Small intestine (tissue), 16 donors: ENCODE measurements at places on chromosomes 7 and 10. TPM values are rescaled to one million over a fixed set of nuclear protein-coding genes. Genes with fewer than 3 reads are reported as not detected.
A peak's percentile ranks its signal among the peaks of the same experiment; 100 is the strongest.

- peak; percentile 44 for DNase-seq
Observed at GRCh38 chr10:74078037-74078436, 72.6 kb downstream of the AP3M1 start.

GRCh38 chr10:118531105-118531852, 64.2 kb downstream of the PRLHR start:
- no peak for DNase-seq

DNA sequence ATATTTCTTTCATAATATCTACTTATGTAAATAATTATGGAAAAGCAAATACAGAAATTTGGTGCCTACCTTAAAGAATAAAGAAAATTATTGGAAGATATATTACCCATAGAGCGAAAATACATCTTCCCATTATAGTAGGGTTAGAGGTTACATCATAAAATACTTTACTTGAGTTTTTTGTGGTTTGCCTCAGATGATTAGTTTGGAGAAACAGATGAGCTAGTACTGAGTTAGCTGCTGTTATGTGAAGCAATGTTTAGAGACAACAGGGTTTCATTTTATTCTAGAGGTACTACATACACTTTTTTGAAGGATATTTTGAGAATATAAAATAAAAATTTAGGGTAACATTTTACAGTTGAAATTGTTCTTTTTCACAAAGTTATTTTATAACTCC, 2.9 kb upstream of the MLLT10 start:
- DNase-seq: no peak

DNA sequence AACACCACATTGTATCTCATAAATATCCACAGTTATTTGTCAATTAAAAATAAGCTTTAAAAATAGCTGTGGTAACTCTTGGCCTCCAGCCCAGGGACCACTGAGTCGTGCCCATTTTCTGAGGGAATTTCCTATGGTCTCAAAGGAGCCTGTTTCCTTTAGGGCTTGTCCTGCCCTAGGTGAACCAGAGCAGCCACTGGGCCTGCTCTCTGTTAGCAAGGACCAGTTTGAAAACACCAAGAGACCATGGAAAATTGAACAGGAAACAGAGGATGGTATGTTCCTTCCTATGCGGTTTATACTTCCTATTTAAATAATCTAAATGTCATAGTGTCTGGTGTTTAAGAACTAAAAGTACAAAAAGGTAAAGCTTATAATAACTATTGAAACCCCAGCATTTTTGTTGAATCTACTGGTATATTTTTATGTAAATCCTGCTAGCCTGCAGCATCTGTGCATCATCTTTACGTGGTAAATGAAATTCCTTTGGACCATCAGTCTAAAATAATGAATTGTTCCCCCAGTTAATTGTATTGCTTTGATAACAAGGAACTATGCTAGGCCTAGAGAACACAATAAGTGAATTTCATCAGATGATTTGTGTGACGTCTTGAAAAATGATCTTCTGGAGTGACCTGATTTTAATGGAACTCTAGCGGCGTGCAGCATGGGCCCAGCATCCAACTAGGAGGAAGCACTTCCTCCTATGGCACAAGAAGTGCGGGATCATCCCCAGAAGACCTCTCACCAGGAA, 333.7 kb downstream of the GFRA1 start:
- DNase-seq: no peak

GRCh38 chr7:101620991-101621390, 8.1 kb downstream of the MYL10 start:
- no peak for DNase-seq

GRCh38 chr10:117761695-117762094, 219.1 kb downstream of the EMX2 start:
- DNase-seq: no peak

- no peak for DNase-seq
Observed at GRCh38 chr10:3502673-3503072, 282.3 kb downstream of the KLF6 start.

- DNase-seq: no peak
Observed at GRCh38 chr10:125991392-125991791, 95.0 kb downstream of the FANK1 start.

GRCh38 chr10:99326871-99327270, 2.3 kb upstream of the CNNM1 start:
- no peak for DNase-seq

- DNase-seq: no peak
Observed at GRCh38 chr10:47039562-47039913, 128.3 kb downstream of the PTPN20 start.

DNA sequence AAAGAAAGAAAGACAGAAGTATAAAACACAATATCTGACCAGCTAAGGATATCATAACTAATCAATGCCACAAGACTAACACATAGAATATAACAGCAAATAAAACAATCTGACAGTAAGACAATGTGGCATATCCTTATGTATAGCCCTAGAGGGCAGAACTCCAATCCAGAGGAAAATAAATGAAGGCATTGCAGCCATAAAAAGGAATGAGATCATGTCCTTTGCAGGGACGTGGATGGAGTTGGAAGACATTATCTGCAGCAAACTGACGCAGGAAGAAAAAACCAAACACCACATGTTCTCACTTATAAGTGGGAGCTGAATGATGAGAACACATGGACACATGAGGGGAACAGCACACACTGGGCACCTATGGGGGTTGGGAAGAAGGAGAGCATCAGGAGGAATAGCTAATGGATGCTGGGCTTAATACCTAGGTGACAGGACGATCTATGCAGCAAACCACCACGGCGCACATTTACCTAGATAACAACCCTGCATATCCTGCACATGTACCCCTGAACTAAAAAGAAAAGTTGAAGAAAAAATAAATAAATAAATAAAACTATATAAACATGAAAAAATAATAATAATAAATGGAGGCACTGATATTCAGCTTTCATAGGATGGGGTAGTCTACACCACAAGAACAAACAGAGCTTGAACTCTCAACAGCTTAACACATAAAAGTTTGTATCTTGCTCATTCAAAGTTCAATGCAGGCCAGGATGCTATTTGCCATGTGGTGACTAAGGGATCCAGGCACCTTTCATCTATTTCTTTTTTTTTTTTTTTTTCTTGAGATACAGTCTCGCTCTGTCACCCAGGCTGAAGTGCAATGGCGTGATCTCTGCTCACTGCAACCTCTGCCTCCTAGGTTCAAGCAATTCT, 66.1 kb upstream of the KAT6B start:
- DNase-seq: no peak

GRCh38 chr10:33201056-33201780, 133.2 kb downstream of the NRP1 start:
- DNase-seq: no peak

- DNase-seq: no peak
Observed at GRCh38 chr7:15515252-15515651, 46.6 kb downstream of the AGMO start.

- DNase-seq: no peak
Observed at GRCh38 chr7:43621729-43622448, 39.0 kb downstream of the STK17A start.

GRCh38 chr7:152115021-152115718, 89.7 kb downstream of the GALNT11 start:
- no peak for DNase-seq

GRCh38 chr7:127382301-127383085, 10.0 kb downstream of the ZNF800 start:
- DNase-seq: no peak

- DNase-seq: no peak
Observed at GRCh38 chr10:57963546-57963945, 304.1 kb downstream of the IPMK start.

GRCh38 chr10:100670828-100671479, 74.4 kb upstream of the PAX2 start:
- peak; percentile 40 for DNase-seq

DNA sequence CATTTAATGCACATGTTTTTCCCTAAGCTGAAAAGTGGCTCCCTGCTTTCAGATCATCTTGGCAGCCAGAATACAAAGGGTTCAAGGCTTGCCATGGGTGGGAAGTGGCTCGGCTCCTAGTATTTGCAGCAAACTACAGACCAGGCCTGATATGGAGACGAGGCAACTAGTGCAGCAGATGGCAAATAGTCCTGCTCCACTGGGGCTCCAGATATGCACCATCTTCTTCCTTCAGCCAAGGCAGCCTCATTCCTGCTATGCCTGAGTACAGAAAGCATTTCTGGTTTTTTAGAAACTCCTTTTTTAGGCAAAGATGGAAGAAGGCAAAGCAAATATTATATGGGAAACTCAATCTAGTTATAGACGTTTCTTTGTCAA, 23.9 kb downstream of the LRRC4 start:
- no peak for DNase-seq

DNA sequence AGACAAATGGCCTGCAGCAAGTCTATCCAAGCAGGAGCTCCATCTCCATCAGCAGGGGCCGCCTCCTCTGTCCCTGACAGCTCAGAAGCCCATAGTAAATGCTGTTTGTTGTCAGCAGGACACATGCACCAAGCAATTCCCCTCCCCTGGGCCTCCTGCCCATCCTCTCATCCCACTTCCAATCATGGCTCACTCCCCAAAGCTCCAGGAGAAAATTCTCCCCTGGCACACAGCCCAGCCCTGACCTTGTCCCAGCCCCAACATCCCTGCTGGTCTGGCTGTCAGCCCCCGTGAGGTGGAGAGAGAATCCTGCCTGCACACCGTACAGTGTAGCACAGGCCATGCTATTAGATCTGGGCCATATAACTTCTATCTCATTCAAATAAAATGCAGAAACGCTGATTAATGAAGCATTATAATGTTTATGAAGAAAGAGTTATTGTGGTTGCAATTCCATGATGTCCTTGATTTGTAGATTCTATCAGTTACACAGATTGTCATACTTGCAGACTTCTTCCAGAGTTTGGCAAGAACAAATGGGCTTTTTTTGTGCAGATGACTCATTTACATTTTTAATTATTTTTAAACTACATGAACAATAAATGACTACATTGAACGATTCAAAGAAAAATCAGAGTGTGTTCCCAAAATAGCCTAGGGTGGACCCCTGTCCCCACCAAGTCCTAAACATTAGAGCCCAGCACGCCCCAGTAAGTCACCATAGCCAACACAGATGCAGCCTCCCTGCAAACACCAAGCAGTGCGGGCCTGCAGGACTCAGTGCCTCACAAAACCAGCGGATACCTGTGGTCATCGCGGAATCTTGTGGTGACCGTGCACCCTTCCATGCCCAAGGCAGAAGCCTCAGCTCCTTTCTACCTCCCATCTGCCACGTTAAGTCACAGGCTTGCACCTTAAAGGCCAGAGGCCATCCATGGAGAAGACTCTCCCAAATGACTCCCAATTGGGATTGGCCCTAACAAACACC, 70.1 kb downstream of the COBL start:
- DNase-seq: no peak

GRCh38 chr10:13440185-13441061, 88.4 kb downstream of the BEND7 start:
- DNase-seq: peak; percentile 65

- DNase-seq: no peak
Observed at GRCh38 chr10:93110472-93111146, 36.9 kb downstream of the CYP26A1 start.

DNA sequence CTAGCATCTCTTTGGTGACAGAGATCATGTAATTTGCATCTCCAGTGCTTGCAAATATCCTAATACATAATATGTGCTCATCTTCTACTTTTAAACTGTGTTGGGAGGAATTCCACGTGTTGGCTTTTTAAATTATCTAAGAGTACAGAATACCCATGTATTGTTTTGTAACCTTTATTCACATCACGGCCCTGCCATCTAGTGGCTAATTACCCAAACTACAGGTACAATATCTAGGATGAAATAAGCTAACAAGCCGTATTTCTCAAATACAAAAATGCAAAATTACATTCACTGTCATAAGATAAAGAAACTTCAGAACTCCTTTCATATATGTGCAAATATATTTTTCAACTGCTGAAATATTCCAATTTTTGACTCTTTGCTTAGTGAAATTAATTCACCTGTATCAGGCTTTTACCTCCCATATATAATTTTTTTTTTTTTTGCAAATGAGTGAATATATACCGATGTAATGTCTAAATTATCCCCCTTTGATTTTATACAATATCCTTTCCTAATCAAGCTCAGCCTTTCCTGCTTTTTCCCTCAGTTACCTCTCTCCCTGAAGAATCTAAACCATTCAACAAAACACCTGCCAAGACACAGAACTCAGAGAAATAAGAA, 30.3 kb upstream of the LSM8 start:
- DNase-seq: peak; percentile 56

GRCh38 chr7:121697731-121698316, 175.1 kb upstream of the PTPRZ1 start:
- DNase-seq: no peak

DNA sequence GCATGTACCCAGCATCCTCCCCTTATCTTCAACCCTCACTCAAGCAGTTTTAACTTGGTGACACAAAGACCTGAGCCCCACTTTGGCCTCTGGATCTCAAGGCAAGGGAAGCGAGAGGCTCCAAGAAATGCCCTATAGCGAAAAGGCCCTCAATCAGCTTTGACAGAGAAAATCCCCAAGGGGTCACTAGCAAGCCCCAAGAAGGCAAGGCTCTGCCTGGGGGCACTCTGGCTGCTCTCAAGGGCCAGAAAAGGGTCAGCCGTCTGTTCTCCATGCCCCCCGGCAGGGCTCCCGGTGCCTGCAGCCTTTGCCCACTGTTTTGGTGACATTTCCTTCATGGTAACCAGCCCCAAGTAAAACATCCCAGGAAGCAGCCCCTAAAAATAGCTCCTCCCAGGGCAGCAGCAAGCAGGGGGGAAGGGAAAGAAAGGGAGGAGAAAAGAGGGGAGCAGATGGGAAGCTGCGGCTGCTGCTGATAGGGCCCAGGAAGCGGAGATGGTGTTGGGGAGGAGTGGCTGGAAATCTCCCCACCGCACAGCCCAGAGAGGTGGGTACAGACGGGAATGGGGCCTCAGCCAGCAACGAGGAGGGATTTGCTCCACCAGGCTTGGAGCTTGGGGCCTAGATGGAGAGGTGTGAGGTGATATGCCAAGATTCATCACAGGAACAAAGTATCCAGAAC, 7.1 kb downstream of the CAMK2G start:
- no peak for DNase-seq

- no peak for DNase-seq
Observed at GRCh38 chr7:27399791-27400567, 157.4 kb downstream of the EVX1 start.

GRCh38 chr10:132397036-132397541, at the start of gene PWWP2B:
Gene PWWP2B (plus strand): TSS chr10:132397200. CDS start chr10:132397227, 27 bp downstream.
- peak; percentile 49 for DNase-seq

Gene NKX1-2
- 13.1 TPM for polyA plus RNA-seq

Gene ZNF25
- polyA plus RNA-seq: 4.6 TPM

Gene PDE6C
- not detected for polyA plus RNA-seq

Gene PPP1R3A
- 0.27 TPM for polyA plus RNA-seq

Gene TRPV6
- polyA plus RNA-seq: 0.22 TPM

Gene AP3M1
- 9.7 TPM for polyA plus RNA-seq

Gene SEMA4G
- polyA plus RNA-seq: 61.1 TPM

Gene NPFFR1
- 0.06 TPM for polyA plus RNA-seq

Gene TACR2
- 4.0 TPM for polyA plus RNA-seq

Gene FXYD4
- polyA plus RNA-seq: 0.10 TPM

Gene OR2A5
- polyA plus RNA-seq: not detected

Gene FAM24B
- polyA plus RNA-seq: 5.7 TPM

Gene PTER
- polyA plus RNA-seq: 12.4 TPM

Gene NAT16
- not detected for polyA plus RNA-seq

Gene GFRA1
- 0.27 TPM for polyA plus RNA-seq

Gene LRRC17
- 0.61 TPM for polyA plus RNA-seq

Gene OR2A25
- polyA plus RNA-seq: not detected

Gene CTAGE8
- polyA plus RNA-seq: 6.0 TPM

Gene SH2D4B
- polyA plus RNA-seq: not detected

Gene ZSWIM8
- polyA plus RNA-seq: 214 TPM

Gene PRRT4
- polyA plus RNA-seq: not detected

Gene EEF1AKMT2
- 13.2 TPM for polyA plus RNA-seq

Gene CTNNA3
- not detected for polyA plus RNA-seq

Gene CPVL
- 15.8 TPM for polyA plus RNA-seq
